Lung microvascular endothelial cell (primary cell): ENCODE measurements at places on chromosomes 7 and 10. TPM values are rescaled to one million over a fixed set of nuclear protein-coding genes. Genes with fewer than 3 reads are reported as not detected.

AFAP1L2 gene
- total RNA-seq: under 0.01 TPM in 2 replicates

GRCh38 chr7:103093429-103093828, 18.5 kb downstream of the ARMC10 start:
- DNase-seq: no peak

DNA sequence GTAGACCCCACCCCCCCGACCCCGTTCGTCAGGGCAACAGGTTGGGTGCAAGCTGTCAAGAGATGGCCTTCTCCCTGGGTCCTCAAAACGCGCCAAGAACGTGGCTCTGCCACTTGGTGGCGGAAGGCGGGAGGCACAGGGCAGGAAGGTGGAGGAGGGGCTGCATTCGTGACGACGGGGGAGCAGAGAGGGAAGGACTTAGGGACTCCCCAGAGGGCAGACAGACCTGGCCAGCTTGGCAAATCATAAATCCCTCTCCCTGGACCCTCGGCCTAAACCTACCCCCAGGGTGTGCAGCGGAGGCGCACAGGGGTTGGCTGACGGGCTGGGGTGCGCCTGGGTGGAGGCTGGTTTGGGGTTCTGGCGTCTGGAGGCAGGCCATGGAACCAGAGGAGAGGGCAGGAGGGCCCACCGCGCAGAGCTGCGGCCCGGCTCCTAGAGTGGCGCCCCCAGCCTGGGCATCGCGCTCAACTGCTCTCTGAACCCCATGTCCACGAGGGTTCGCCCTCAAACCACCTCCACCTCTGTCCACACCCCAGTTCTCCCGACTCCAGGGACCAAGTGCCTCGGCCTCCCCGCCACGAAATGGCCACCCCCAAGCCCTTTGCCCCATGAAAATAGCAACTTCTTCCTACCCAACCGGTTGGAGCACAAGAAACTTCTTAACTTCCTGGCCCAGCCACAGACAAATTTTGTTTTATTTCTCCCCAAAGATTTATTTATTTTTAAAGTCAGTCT, 10.8 kb upstream of the GATA3 start:
- no peak for DNase-seq

DNA sequence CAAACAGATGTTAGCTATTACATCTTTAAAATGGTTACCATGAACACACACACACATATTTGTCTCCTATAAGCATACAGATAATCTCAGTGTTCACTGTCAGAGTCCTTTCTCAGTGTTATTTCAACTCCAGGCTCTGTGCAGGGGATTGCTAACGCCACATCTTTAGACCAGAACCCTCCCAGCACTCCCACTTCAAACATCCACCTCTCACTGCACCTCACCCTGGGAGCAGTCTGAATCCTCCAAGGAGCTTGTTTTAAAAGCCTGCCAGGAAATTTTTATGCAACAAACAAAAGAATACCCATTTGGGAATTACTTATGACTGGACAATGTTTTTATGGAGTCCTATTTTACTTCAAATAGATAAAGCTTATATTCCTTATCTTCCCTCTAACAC, 107.4 kb downstream of the PARD3 start:
- no peak for DNase-seq

DNA sequence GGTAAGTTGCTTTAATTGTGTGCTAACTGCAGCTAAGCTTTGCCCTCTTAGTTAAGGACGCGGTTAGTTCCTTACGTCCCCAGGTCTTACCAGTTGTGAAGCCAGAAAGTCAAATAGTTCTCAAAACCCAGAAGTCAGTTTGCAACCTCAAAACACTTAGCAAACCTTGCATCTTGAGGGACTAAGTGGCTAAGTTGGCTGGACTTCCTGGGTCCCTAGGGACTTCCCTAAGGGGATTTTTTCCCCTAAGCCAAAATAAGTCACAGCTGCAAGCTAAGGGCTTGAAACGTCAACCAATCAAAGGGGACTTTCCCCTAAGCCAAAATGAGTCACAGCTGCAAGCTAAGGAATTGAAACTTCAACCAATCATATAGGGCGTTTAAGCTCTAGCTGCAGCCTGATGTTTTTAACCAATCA, 36.2 kb upstream of the HECW1 start:
- no peak for DNase-seq

PRRT4 gene
- total RNA-seq: not detected in 2 replicates

AOAH gene
- total RNA-seq: under 0.01 TPM in 1 of 2 replicates, not detected in the other

ADCY1 gene
- 0.40 and 0.44 TPM in 2 replicates for total RNA-seq

DNA sequence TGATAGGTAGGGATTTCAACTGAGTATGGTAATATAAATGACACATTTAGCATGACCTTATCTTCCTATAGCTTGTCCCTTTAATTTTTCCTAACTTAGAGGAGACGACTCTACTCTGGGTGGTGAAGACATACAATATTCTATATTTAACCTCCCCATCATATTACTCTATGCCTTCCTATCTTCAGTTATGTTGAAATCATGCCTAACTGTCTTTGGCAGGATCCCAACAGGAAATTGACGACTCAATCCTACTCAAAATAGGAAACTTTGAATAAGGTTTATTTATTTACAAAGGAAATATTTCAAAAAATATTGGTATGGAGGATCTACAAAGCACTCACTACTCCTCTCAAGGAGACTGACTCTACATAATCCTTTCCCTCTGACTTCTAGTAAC, 24.1 kb upstream of the SEMA3A start:
- peak; percentile 77 for DNase-seq

SSC4D gene
- total RNA-seq: 0.22 and 0.40 TPM in 2 replicates

- peak; percentile 8 for DNase-seq
These were observed 13.4 kb downstream of the BLNK start for GRCh38 chr10:96257944-96258343.

TAS2R4 gene
- 0.22 and 0.40 TPM in 2 replicates for total RNA-seq

DNA sequence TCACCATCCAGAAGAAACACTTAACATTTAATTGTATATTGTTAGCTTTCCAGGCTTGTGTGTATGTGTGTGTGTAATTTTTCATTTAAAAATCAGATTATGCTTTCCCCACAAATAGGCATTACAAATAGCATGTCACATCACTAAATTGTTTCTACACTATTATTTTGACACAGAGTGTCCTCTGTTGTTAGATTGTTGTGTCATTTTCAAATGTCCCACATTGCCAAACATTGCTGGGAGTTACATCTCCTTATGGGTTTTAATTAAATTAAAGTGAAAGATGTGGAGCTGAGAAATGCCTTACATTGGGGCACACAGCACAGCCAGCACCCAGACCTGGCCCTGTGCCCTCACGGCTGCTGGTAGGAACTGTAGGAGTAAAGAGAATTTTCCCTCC, 295.6 kb downstream of the ZEB1 start:
- no peak for DNase-seq

CTNNA3 gene
- 0.22 TPM in 1 of 2 replicates, not detected in the other for total RNA-seq

DNA sequence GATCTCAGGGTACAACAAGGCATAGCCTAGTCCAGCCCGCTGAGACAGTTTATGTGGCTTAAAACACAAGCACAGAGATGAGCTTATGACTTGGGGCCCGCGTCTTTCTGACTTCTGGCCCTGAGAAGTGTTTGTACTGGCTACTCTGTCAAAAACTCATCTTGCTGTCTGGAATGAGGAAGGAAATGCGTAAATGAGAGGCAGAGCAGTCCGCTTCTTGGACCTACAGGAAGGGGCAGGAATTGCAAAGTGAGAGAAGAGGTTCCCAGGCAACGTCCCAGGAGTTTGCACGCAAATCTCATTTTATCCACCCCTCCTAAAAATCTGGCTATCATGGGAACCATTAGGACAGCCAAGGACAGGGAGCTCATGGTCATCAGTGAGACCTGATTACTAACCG, 5.5 kb downstream of the ANXA11 start:
- DNase-seq: peak; percentile 97

CALML3 gene
- not detected in 2 replicates for total RNA-seq

- DNase-seq: no peak
These were observed 11.7 kb downstream of the LCOR start for GRCh38 chr10:96843823-96844222.

DNA sequence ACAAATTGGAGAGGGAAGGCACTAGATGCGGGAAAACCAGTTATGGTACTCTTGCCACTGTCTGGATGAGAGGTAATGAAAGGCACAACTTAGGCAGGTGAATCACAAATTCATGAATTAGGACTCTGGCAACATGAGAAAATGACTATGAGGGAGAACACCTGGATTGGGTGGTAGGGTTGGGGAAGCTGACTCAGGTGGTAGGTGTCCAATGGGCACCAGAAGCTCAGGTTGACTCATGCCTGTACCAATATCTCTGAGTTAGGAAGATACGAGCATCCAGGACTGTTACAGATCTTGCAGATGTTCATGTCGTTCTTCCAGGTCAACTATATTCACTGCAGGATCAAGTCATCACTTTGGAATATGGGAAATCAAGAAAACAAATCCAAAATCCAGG, 56.7 kb downstream of the NPY start:
- no peak for DNase-seq

CYP3A7 gene
- total RNA-seq: not detected in 2 replicates

DNA sequence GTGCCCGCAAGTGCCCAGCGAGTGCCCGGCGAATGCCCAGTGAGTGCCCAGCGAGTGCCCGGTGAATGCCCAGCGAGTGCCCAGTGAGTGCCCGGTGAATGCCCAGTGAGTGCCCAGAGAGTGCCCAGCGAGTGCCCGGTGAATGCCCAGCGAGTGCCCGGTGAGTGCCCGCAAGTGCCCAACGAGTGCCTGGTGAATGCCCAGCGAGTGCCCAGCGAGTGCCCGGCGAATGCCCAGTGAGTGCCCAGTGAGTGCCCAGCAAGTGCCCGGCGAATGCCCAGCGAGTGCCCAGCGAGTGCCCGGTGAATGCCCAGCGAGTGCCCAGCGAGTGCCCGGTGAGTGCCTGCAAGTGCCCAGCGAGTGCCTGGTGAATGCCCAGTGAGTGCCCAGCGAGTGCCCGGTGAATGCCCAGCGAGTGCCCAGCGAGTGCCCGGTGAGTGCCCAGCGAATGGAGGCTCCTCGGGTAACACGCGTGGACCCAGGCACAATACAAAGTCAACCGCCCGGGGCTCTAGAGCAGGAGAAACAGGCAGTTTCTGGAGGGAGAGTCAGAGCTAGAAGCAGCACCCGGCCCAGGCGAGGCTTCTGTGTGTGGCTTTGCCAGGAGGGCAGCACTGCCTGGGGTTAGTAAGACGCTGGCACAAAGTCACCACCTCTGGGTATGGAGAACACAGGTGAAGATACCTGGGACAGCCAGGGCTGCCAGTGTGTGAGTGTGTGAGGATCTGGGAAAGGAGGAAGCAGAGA, 38.2 kb upstream of the CFAP46 start:
- DNase-seq: no peak

DNA sequence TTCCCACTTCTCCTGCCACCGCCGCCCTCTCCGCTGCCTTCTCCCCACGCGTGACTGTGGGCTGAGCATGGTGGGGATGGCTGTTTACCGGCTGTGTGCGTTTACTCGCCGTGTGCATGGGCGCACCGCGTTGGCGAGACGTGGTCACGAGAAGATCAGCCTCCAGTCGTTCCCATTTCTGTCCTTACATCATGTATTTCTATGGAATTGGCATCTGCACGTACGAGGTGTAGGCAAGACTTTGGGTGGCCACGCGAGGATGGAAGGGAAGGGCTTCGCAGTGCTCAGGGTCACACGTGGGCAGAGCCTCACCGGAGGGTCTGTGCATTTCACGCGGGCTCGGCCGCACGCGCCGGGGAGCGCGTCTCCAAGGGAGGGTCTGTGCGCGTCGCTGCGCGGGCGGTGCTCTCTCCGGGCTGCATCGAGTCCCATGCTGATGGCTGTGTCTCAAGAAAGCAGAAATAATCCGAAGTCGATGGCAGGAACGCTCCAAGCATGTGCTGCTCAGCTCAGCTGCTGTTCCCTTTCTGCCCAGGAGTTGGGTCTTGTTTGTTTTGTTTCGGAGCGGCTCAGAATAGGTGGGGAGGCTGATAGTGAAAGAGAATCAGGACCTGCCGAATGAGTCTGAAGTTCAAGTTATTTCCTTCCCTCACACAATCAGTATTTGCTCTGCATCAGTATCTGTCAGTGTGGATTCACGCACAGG, 973 bp downstream of the CAMK1D start:
- DNase-seq: peak; percentile 38

CC2D2B gene
- total RNA-seq: 0.22 TPM in 1 of 2 replicates, not detected in the other

DNA sequence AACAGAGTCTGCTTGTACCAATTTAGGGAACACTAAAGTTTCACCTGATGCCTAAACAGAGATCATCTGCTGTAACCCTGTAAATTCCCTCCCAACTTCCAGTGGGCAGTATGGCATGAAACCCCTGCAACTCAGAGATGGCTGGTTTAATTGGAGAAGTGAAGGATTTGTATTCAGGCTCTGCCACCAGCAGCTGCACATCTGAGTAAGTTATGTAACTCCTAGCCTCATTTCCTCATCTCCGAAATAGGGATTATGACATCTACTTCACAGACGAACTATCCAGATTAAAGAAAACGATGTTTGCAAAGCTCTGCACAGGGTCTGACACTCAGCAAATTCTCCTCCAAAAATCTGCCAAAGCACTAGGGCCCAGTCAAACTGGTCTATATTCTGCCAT, 493.0 kb downstream of the KCNMA1 start:
- DNase-seq: no peak

DNA sequence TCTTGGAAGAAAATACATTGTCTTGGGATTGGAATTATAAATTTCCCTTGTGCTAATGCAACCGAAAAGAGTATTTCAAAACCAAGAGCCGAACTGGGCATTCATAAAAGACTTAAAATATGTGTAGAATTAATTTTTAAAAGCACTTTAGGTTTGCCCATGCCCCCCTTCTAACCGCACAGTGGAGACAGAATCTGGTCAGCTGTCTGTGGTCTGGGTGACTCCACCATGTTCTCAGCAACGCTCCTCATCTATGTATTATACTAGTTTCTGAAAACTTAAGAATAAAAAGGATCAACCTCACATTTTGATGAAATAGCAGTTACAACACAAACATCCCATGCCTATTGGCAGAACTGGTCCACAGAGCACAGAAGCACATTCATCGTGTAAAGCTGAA, 192.6 kb upstream of the C7orf33 start:
- no peak for DNase-seq

POP7 gene
- total RNA-seq: 28.1 and 33.3 TPM in 2 replicates
